ENCODE measurements at places on chromosomes 1 and 21.

GRCh38 chr1:94199398-94199797 is 38.0 kb downstream of the ARHGAP29 start:
- no peak for DNase-seq

DNA sequence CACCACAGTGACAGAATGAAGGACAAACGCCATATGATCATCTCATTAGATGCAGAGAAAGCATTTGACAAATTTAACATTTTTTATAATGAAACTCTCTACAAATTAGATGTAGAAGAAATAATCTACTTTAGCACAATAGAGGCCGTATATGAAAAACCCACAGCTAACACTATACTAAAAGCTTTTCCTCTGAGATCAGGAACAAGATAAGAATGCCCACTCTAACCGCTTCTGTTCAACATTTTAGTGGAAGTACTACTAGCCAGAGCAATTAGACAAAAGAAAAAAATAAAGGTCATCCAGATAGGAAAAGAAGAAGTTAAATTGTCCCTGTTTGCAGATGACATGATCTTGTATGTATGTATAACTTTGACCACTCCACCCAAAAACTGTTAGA is 109.7 kb downstream of the SLC35F3 start:
- DNase-seq: no peak

- no peak for DNase-seq
Measured at GRCh38 chr1:116036255-116036654, 59.9 kb downstream of the SLC22A15 start.

- DNase-seq: no peak
Measured at GRCh38 chr1:55447488-55447887, 232.3 kb upstream of the USP24 start.

DNA sequence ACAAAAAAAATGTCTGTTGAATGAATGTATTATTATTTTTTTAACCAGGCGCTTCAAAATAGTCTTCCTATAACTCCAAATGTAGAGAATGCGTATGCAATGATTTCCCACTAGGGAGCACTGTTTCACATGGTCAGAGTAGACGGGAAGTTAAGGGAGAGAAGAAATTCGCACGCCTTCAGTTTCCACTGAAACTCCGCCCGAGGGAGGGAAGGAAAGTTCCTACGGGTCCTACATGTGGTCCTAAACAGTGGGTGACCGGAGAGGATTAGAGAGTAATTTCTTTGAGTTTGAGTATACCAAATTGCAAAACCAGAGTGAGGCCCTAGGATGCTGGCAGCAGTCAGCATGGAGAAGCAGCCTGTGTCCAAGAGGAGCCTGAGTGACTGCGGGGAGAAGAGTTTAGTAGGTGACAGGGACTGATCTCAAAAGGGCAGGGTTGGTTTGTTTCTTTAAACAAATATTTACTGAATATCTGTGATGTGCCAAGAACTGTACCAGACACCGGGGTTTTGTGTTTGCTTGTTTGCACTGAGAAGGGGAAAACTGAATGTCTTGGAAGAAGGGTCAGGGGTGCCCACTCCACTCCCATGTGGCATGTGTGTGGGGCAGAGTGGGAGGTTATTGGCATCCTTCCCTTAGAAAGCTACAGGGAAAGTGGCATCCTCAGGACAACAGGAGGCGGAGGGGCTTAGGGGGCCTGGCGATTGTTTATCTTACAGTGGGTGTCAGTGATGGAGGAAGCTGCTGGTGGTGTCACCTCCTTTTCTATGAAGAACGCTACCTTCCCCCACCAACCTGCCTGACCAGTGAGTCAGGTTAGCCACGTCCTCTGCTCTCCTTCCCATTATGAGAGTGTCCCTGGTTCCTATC is 22.8 kb downstream of the RNU5D-1 start:
- DNase-seq: peak; percentile 48
